ENCODE measurements at places on chromosomes 1 and 21.

- DNase-seq, result no peak
These were observed 1219.0 kb upstream of the ADGRL4 start for GRCh38 chr1:80225510-80225909.

DNA sequence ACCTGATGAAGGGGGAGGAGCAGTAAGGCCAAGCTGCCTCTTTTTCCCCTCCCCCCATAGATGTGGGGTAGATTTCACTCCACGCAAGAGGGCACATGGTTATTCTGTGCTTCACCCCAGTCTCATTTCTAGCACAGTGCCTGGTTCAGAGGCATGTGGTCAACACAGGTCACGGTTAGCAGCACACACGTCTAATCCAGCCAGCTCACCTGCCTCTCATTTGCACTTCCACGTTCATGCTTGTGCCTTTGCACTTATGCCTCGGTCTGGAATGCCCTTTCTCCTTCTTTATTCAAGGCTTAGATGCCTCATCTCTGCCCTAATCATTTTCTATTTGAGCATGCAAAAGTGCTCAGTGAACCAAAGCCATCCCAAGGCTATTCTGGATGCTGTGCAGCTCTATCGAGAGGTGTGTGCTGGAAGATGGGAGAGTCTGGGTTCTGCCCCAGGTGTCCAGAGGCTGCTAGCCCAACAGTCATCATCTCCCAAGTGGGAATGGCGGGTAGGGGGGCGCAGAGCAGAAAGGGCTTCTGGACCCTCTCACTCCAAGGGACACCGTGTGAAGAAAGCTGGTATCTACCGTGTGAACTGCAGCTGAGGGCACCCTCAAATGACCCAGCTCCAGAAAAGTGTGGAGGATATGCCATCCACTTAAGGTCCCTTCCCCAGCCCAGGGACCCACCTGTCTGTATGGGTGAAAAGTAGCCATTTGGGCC is 2.1 kb upstream of the A3GALT2 start:
- no peak for DNase-seq

GRCh38 chr1:57576756-57577155 is 152.9 kb upstream of the DAB1 start:
- DNase-seq, result no peak

- DNase-seq, result no peak
These were observed 84.8 kb upstream of the BTG3 start for GRCh38 chr21:17697473-17697872.

- peak; percentile 96 for DNase-seq
These were observed 18.0 kb upstream of the BTG2 start for GRCh38 chr1:203287109-203287893.

- DNase-seq, result no peak
These were observed 45.9 kb downstream of the NID1 start for GRCh38 chr1:236018885-236019453.

DNA sequence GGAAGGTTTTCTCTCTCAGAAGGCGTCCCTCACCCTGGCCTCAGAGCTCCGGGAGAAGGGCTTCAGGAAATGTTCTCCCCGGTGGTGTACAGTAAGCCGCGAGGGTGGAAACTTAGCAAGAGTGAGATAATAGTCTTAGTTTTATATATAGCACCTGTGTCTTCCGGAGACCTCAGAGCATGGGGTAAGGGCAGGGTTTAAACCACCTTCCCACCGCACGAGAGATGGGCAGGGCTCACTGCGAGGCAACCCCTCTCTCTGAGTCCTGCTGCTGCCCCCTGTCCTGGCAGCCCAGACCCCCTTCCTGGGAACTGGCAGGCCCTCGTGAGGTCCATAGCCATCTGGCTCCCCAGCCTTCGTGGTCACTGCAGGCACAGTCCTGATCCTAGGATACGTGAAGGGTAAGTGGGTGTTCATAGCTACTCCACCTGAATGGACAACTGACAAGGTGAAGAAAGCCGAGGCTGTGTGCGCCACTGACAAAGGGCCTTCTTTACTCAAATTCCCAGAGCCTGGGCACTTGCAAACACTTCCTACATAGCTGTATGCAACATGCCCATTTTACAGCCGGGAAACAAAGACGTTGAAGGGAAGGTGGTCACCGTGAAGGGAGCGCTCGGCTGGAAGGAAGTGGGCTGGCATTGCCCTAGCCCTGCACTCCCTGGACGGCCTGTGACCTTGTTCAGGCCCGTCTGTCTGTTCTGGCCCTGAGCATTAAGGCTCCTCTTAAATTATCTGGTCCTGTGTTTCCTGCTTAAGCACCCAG is 26.9 kb downstream of the ITPKB start:
- no peak for DNase-seq

- no peak for DNase-seq
These were observed 872.4 kb downstream of the BRINP3 start for GRCh38 chr1:189605226-189605625.

DNA sequence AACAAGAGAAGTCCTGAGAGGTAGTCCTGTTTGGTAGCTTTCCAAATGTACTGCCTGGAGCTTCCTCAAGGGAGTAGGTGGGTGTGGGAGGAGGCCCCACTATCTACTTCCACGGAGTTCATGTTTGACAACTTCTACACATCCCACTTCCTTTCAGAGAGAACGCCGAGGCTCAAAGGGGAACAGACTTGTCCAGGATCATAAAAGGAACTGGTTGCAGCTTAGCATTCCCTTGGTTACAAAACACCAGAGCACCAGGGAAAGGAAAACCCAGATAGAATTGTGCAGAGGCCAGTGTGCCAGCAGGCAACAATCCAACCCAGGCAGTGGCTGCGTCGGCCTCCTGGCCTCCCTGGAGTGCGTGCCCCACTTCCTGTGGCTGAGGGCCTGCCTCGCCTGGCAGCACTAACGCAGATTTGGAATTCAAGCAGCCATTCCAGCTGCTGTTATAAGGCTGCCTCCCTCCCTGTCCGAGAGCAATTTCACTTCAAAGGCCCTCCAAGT is 4.2 kb upstream of the RAP1GAP start:
- DNase-seq, result peak; percentile 74

GRCh38 chr1:219132939-219133338 is 40.7 kb upstream of the LYPLAL1 start:
- no peak for DNase-seq

DNA sequence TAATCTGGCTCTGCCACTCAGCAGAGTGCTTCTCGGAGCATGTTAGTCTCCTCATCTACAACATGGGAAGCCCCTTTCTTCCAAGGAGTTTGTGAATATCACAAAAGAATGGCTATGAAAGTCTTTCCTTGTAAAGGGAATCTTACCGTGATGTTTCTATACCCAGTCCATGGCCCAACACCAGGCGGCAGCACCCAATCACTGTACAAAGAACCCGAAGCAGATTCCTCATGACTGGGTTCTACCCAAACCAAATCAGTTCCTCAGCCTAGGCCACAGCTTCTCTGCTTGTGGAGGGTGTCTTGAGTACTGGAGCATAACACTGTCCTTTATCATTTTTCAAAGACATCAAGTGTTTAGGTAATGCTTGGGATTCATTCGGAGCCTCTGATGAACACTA is 16.6 kb upstream of the SLFNL1 start:
- no peak for DNase-seq

- no peak for DNase-seq
These were observed 19.2 kb downstream of the NLRP3 start for GRCh38 chr1:247435030-247435758.

DNA sequence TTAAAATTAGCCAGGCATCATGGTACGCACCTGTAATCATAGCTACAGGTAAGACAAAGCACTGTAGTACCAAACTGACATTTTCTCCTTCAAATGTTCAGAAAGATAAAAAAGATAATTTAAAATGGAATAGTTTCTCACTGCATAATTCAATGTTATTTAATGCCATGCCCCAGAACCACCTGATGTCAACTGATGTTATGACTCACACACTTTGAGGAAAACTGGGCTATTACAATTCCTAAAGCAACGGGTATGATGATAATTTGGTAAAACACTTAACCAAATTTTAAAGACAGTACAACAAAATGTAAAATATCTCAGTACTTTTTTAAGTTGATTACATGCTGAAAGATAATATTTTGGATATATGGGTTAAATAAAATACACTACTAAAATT is 22.9 kb upstream of the PLEKHO1 start:
- DNase-seq, result no peak

GRCh38 chr21:41594268-41594667 is 86.3 kb upstream of the TMPRSS2 start:
- DNase-seq, result no peak

- DNase-seq, result no peak
These were observed 179.2 kb upstream of the LMO4 start for GRCh38 chr1:87149241-87150041.

- DNase-seq, result no peak
These were observed 28.2 kb downstream of the CTNNBIP1 start for GRCh38 chr1:9881838-9882249.

DNA sequence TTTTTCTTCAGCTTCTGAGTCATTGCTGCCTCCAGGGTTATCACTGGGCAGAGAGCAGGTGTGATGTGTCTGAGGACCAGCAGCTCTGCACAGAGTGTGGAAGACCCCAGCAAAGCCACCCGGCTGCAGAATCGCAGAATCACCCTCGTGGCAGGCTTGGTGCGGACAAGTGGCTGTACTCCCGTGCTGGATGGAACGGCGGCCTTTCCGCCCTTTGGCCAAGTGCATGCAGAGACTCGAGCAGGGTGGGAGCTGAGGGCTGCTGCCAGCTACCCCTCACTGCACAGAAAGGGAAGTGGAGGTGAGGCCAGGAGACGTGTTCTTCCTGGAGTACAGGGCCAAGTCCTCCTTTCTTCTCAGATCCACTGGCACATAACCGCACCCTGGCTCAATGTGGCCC is 162.5 kb downstream of the PCBP3 start:
- DNase-seq, result no peak

GRCh38 chr1:199124351-199124750 is 485.5 kb downstream of the PTPRC start:
- peak; percentile 38 for DNase-seq

- DNase-seq, result peak; percentile 46
These were observed 1.2 kb downstream of the SH3BGR start for GRCh38 chr21:39452970-39453342.

DNA sequence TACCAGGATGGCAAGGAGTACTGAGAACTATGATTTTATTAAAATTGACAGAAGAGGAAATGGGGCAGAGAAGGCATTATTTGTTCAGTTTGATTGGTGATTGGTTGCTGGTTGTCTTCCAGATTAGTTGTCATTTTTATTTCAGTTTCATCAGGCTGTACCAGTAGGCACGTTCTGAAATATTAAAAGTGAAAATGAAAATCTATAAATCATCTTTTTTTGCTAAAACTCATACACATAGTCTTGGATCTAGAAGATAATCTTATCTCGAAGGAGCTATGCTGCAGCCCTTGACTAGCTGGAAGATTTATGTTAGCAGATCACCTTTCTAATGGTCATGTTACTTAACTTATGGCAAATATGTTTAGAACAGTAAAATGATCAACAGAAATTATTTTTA is 29.0 kb downstream of the NEK7 start:
- peak; percentile 44 for DNase-seq

DNA sequence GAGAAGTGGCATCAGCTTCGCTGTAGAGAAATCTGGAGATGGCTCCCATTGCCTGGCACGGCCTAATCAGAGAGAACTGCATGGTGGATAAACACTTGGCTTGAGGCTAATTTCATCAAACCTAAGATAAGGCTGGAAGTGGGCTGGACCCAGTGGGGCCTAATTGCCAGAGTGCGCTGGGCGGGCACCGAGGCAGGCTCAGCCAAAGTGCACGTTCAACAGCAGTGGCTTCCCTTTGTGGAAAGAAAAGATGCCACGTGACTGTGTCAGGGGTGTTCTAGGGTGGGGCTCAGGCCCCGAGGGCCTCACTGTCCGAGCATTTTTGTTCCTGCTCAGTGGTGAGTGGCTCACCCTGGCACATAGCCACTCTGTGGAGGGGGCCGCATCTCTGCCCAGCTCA is 5.8 kb downstream of the PLCH2 start:
- peak; percentile 6 for DNase-seq

DNA sequence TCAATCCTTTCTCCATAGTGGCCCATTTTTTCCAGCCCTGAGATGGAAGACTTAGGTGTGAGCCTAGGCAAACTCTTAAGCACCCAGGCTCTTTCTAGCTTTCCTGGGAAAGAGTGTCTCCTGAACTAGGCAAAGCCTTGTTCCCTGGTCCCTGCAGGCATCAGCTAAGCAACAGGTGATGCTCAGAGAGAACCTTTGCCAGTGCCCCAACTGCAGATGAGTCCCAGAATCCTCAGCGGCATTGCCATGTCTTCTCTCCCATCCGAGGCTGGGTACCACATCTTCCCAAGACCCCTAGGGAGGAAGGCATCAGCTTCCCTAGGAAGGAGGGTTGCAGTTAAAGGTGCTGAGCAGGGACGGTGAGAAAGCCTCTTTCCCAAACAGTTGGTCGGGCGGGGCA is 8.2 kb upstream of the VSIG8 start:
- no peak for DNase-seq

DNA sequence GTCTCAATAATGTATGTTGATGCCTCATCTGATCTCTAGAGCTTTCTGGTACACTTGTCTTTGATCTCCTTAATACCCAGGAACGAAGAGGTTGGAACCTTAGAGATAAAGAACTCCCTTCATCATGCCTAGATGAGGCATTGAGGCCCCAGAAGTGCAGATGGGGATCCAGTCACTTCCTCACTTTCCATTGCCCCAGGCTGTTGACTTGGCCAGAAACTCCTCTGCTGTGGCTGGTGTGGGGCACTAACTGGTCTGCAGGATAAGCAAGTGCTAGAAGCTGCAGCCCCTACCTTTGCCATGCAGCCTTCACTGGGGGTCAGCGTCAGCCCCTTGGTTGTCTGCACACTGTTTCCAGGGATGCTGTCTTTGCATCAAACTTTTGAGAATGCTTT is 49.9 kb downstream of the STUM start:
- DNase-seq, result no peak

DNA sequence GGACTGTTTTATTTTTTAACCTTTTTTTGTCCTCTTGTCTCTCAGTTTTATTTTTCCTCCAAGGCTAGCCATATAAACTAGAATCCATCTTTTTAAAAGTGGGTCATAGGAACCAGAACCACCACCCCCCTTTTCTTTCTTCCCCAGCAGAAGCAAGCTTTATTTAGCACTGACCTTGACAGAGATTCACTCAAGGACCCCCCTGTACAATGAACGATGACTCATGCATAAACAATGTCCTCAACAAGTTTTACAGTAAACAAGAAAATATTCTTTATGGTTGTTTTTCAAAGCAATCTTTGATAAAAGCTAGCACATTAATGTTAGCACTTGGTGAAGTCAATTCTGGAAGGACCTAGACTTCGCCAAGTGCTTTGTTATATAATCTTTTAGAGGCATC is 14.1 kb downstream of the PKN2 start:
- no peak for DNase-seq

GRCh38 chr1:165147799-165148198 is 208.7 kb downstream of the LMX1A start:
- no peak for DNase-seq

DNA sequence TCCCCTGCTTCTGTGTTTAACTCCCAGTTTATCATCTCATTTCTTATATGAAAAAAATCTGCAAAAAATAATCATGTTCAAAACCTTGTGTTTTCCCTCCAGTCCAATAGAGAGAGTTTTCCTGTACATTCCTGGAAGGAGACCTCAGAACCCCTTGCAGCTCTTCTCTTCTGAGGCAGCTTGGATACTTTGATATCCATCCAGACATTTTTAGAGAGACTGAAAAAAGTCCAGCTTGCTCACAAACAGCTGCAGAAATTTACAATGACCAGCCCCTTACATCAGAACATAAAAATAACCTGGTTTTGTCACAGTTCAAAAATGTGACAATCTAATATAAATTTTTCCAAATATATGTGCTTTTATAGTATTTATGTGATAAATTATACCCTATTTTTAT is 73.3 kb upstream of the C1orf115 start:
- DNase-seq, result no peak
